ENCODE measurements at places on chromosomes 2 and 18.

GRCh38 chr2:148660999-148661398, 16.4 kb downstream of the EPC2 start:
- DNase-seq: no peak

DNA sequence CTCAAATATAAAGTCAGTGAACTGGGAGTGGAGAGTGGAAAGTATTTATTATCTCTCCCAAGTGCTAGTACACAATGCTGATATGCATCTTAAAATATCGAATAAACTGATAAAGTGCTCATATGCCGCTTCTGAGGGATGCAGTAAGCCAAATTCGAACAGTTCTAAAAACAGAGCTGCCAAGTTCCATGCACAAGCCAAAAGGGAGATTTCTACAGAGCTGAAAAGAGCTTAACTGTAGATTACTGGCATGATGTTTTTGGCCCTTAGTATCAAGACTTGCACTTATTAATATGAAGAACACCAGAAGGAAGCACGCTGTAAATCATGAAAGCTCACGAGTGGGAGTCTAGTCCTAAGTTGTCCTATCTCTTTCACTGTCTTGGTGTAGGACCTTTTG, 7.9 kb downstream of the TMEFF2 start:
- DNase-seq: no peak

GRCh38 chr2:61959381-61960293, 54.2 kb downstream of the COMMD1 start:
- no peak for DNase-seq

GRCh38 chr2:111239107-111239506, 118.4 kb downstream of the BCL2L11 start:
- DNase-seq: no peak

GRCh38 chr2:226916669-226917068, 80.8 kb downstream of the RHBDD1 start:
- no peak for DNase-seq

DNA sequence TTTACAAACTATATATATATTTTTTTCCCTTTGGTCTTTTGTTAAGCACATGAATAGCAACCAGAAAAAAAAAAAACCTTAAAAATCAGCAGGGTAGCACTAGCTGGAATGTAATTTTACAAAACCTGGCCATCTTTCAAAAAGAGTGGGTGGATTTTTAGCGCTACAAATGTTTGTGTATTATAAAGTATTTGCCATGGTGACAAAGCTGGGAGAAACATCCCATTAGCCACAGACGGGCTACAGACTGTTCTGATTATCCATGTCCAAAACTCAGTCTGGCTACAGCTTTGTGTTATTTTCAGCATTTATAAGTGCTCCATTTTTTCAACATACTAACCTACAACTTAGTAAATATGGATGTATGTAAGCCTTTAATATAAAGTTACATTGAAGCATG, 249.5 kb upstream of the TANK start:
- DNase-seq: no peak

GRCh38 chr2:118255301-118255700, 167.0 kb downstream of the INSIG2 start:
- DNase-seq: no peak

- no peak for DNase-seq
Observed at GRCh38 chr2:69625078-69625795, 18.3 kb downstream of the AAK1 start.

GRCh38 chr18:47420130-47420529, 168.7 kb upstream of the SKOR2 start:
- DNase-seq: no peak

DNA sequence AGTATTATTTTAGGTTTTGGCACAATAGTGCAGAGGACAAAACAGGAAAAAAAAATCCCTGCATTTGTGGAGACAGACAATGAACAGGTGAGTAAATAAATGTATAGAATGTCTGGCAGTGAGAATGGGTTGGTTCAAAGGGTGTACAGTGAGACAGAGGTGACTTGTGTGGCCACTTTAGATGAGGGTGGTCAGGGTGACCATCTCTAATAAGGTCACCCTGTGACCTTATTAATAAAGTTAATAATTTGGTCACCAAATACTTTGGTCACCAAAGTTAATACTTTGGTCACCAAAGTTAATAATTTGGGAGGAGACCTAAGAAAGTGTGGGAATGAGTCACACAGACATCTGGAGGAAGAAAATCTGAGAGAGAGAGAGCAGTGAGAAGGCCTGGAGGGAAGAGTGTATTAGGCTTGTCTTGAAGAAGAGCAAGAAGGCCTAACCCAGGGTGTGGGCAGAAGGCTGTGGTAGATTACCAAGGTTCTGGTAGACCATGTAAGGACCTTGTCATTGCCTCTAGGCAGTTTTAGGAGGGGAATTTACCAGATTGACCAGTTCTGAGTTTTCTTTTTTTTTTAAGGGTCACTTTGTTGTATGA, 1368.4 kb upstream of the CELF4 start:
- DNase-seq: no peak

Data from SW 1271 (cell line).